ENCODE measurements at places on chromosomes 6 and 20.

- no peak for DNase-seq
Observed at GRCh38 chr20:56453352-56453751, 15.1 kb upstream of the RTF2 start.

- DNase-seq, result no peak
Observed at GRCh38 chr6:129633529-129633928, 76.4 kb downstream of the ARHGAP18 start.

DNA sequence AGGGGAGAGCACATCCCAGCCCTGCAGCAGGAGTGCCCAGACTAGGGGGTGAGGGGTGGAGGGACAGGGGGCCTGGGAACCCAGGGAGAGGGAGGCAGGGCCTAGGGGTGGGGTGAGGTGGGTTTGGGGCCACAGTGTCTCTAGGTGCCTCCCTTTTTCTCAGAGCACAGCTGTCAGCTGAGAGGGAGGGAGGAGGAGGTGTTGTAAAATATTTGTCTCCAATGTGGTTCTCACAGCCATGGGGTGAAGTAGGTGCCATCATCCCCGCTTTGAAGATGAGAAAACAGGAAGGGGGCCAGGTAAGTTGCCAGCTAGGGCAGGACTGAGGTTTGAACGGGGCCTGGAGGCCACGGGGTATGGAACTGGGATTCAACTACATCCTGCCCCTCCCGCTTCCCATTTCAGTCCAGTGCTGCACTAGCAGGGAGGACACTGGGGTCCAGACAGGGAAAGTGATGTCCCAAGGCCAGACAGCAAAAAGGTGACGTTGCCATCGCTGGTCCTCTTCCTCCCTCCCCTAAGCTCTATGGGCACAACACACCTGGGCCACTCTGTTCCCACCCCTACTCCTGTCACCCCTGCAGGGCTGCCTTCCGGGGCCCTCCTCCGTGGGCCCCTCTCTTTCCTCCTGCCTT is 20.3 kb downstream of the PACSIN1 start:
- no peak for DNase-seq

DNA sequence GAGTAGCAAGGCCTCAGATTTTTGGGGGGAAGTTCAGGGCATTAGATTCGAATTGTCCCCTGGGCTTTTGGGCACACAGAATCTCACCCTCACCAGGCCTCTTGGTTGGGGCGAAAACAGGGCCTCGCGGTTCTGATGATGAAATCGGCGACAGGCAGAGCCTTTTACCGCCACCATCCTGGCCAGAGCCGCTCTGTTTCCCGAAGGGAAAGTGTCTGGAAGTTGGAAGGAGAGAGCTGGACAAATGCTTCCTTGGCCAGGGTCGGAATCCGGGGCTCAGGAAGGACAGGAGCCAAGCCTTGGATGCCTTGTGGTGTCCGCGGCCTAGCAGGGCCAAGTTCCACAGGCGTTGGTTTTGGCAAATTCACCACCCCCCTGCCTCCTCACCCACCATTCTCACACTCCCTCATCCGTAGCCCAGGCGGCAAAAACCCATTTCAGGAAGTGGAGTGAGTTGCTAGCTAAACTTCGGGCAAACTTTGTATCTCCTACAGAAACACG is 3.5 kb upstream of the TFAP2A start:
- no peak for DNase-seq

DNA sequence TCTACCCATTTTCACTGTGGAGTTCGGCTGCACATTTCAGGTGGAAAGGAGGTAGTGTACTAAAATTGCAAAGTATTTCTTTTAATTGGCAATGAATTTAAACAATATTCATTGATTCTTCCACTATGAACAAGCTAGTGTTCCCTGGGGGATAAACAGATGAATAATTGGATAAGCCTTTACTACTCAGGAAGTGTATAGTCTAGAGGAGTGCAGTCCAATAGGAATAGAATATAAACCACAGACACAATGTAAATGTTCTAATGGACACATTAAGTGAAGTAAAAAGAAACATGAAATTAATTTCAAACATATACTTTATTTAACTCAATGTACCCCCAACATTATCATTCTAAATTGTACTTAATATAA is 28.7 kb downstream of the SGK1 start:
- DNase-seq, result no peak

DNA sequence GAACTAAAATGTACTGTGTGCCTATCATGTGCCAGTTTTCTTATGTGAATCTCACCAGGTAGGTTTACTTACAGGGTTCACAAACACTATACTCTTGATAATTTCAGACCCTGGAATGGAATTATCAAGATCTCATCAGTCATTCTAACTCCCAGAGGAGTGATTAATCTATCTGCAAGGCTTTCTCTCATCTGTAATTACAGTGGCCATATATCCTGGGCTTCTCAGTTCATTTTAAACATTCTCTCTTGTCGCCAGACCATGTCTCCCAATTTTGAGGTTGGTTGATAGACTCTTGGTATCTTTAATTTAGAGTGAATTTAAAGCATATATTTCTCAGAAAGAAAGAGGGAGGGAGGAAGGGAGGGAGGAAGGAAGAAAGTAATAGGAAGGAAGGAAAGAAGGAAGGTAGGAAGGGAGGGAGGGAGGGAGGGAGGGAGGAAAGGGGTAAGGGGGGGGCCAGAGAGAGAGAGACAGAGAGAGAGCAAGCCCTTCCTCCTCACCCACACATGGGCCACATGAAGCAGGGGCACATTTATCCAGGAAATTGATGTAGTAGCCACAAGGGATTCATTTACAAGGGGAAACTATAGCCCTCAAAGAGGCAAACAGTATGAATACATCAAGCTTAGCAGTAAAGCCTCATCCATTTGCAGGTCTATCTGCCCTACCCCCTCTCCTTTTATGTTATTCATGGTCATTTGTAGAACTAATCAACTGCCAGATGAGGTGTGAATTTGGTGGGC is 25.8 kb upstream of the NRSN1 start:
- no peak for DNase-seq

- no peak for DNase-seq
Observed at GRCh38 chr20:1626528-1627199, 6.9 kb upstream of the SIRPB1 start.

Data from activated T-helper 1 cell treated with anti-CD3 and anti-CD28 coated beads, Interleukin-2, amount 50 U/mL, for 16 hours (primary cell).